Activated CD4-positive, alpha-beta T cell treated with anti-CD3 and anti-CD28 coated beads, Interleukin-2, amount 50 U/mL, for 48 hours (primary cell): ENCODE measurements at places on chromosomes 5 and 9.

- no peak for DNase-seq
These were observed 81.0 kb upstream of the SAP30L start for GRCh38 chr5:154364771-154365170.

- DNase-seq, result no peak
These were observed 37.3 kb upstream of the TJP2 start for GRCh38 chr9:69136779-69137178.

DNA sequence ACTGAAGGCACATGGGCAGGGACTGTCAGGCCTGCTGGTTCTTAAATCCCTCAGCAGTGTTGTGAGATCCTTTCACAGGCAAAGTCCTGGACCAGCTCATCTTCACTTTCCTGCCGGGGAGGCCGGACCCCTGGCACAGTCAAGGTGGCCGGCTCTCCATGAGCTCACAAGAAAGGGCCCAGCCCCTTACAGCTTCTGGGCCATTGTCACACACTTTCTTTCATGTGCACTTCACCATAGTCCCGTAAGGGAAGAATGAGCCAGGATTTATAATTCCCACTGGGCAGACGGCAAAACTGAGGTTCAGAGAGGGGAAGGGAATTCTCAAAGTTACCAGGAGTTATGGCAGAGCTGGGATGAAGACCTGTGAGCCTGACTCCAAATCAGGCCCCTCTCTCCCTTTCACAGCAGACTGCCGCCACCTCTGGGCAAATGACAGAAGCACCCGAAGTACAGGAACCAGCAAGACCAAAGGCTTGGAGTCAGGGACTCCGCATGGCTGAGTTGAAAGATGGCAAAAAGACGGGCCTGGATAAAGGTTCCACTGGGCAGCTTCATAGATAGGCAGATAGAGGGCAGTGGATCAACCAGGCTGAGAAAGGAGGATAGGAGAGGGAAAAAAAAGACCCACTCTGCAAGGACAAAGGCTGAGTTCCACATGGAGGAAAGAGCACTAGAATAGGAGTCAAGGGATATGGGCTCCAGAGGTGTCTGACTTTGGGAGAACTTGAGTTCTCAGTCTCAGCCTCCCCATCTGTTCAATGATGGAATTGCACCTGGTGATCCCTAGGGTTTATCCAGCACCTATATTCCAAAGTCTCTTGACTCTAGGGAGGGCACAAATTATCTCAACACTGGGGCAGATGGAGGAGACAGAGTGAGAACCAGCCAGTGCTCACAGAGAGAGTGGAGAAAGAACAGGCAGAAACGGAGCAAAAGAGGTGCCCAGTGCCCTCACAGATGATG, 128.7 kb downstream of the PAX5 start:
- DNase-seq, result no peak

- DNase-seq, result no peak
These were observed 174.5 kb upstream of the KLF9 start for GRCh38 chr9:70588999-70589398.

DNA sequence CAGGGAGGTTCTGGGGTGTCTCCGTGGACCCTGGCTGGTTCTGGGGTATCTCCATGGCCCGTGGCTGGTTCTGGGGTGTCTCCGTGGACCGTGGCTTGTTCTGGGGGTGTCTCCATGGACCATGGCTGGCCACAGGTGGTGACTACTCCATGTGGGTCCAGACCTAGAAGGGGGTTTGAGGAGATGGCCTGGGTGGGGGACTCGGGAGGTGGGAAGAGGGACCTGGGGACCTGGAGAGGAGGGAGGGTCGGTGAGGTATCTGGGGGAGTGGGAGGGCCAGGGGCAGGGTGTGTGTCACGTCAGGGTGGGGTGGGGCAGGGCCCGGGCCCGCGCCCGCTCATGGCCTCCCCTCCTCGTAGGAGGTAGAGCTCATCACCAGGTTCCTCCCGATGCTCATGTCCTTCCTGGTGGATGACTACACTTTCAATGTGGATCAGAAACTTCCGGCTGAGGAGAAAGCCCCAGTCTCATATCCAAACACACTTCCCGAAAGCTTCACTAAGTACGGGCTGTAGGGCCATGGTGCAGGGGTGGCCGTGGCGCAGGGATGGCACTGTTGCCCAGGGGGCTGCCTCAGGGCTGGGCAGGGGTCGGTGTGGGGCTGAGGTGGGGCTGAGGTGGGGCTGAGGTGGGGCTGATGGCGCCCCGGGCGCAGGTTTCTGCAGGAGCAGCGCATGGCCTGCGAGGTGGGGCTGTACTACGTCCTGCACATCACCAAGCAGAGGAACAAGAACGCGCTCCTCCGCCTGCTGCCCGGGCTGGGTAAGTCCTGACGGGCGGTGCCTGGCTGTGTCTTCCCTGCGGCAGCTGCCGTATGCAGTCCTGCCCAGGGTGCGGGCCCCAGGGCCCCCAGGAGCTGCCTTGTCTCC, 10.7 kb upstream of the TOR4A start:
- DNase-seq, result no peak

- no peak for DNase-seq
These were observed 169.9 kb downstream of the TTC39B start for GRCh38 chr9:15137089-15137488.

DNA sequence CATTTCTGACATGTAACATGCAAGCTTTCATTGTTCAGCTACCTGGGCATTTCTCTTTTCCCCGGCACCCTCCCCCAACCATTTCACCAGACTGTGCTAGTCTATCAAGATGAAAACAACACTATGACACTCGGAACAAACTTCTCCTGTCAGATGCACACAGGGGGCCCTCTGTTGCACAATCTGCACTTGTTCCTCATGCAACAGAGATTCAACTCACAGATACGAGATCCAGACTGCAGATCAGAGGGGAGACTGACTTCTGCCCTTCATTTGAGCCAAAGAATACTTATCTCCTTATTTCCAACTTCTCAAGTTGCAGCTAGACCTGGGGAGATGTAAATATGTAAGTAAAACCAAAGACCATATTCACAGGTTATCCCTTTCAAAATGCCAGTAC, 15.7 kb upstream of the FST start:
- DNase-seq, result no peak

- DNase-seq, result no peak
These were observed 57.2 kb upstream of the LRRTM2 start for GRCh38 chr5:138932171-138932810.

DNA sequence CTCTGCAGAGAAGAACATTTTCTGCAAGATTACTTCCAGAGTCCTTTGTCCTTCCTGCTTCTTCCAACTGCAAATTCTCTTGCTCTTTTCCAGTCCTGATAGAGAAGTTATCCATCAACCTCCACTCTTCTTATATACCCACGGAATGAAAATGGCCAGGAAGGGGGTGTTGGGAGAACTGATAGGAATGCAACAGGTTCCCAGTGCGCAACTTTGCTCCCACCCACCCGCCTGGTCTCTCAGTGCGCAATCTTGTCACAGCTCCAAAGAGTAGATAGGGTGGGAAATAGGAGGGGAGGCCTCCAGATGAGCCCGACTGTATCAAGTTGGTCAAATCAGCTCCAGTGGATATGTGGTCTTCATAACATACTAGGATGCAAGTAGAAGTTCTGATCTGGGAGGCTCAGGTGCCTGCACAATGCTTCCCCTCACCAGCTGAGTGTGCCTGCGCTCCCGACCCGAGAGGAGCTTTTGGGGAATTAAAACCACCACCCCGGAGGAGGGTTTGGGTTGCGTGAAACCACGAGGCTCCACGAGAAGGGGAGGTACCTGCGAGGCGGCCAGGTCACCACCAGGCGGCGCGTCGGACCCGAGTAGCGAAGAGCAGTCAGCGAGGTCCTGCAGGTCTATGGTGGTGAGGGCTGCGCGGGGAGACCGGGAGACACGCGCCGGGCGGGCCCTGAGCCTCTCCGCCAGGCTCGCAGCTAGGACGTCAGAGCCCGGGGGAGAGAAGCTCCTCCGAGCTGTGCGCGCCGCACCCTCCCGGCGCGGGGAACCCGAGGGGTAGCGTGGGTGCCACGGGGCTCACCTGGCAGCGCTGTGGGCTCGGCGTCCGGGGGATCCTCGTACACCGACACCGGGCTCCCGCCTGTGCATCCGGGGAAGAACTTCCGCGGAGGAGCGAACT, 835 bp downstream of the MCIDAS start:
- DNase-seq, result peak; percentile 84

DNA sequence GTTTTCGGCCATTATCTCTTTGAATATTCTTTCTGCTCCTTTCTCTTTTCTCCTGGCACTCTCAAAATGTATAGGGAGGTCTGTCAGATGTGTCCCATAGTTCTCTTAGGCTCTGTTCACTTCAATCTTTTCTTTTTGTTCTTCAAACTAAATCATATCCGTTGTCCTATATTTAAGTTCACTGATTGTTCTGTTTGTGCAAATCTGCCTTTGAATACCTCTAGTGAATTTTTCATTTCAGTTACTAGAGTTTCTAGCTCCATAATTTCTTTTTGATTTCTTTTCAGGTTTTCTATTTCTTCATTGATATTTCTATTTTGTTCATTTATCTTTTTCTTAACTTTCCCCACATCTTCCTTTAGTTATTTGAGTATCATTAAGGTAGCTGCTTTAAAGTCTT, 65.4 kb downstream of the CERT1 start:
- DNase-seq, result no peak

DNA sequence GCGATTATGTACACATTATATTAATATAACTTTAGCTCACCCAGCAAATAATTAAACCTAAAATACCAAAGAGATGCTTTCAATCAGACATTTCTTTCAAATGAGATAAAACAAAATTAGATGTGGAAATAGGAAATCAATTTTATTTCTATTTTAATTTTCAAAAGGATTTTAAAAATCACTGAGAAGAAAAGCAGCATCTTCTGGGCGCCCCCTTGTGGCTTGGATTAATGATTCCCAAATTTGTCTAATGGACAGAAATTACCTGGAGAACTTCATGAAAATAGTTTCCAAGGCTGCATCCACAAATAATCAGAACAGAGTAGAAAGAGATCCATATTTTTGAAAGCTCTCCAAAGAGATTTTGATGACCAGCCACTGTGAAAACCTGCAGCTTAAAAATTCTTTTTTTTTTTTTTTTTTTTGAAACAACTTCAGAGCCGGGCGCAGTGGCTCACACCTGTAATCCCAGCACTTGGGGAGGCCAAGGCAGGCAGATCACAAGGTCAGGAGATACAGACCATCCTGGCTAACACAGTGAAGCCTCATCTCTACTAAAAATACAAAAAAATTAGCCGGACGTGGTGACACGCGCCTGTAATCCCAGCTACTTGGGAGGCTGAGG, 50.9 kb upstream of the CEMIP2 start:
- peak; percentile 56 for DNase-seq

DNA sequence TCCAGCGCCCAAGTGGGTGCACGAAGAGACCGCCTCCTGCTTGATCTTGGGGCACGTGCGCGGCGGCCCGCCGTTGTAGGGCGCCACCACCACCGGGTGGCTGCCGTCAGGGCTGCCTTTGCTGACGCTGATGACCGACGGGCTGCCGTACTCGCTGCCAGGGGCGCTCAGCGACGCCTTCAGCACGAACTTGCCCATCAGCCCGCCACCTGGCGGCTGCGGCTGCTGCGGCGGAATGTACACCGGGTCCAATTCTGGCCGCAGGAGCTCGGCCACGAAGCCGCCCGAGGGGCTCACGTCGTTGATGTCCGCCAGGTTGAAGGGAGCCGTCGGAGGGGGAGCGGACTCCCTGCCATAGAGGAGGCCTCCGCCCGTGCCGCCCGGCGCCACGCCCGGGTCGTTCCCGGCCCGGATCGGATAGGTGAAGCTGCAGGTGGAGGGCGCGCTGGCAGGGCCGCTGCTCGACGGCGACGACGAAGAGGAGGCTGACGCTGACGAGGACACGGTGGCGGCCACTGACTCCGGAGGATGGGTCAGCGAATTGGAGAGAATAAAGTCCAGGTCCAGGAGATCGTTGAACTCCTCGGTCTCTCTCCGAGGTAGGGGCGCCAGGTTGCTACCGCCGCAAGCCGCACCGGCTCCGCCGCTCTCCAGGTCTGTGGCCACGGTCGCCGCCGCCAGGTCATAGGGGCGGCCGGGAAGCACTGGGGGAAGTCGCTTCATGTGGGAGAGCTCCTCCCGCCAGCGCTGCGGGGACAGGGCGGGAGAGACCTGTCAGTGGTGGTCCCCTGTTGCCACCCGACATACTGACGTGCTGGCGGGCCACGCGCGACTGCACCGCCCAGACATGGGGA, 1.8 kb downstream of the KLF4 start:
- DNase-seq, result peak; percentile 29

DNA sequence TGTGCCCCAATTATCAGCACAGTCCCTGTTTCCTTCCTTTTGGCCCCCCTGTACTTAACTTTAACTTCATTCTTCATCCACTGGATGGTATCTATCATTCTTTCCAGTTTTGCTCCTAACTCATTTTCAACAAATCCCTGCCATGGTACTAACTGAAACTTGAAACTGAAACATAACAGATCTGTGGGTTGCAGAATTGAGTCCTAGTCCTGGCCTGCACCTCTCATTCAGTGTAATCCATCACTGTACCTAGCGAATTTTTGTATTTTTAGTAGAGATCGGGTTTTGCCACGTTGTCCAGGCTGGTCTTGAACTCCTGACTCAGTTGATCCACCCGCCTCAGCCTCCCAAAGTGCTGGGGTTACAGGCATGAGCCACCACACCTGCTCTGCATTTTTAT, 15.3 kb upstream of the PIK3R1 start:
- DNase-seq, result no peak

- DNase-seq, result peak; percentile 14
These were observed 60.9 kb upstream of the IL17B start for GRCh38 chr5:149439899-149440542.

DNA sequence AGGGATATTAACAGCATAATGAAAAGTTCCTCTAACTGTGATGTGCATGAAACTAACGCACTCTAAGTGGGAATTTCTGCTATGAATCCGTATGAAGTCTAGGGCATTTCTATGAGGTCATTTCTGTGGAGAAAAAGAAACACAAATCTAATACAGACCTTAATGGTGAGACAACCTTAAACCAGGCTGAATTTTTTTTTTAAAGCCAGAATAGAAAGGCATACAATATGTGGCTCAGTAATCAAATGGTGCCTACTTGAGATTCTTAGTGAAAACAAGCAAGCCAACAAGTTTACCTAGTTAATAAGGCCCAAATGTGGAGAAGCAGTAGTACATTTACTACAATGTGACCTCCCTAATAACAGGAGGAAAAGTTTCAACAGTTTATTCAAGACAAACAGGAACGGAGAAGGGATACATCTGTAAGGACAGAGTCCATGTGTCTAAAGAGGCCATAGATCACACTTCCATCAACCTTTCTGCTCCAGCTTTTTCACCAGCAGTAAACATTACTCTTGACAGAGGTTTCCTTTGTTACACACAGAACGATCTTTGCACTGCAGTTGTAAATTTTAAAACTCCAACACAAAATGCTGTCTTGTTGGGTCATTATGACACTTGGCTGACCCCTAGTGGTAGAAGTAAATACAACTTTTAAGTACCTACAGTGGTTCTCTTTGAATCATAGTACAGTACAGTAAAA, 26.2 kb downstream of the CARNMT1 start:
- no peak for DNase-seq

DNA sequence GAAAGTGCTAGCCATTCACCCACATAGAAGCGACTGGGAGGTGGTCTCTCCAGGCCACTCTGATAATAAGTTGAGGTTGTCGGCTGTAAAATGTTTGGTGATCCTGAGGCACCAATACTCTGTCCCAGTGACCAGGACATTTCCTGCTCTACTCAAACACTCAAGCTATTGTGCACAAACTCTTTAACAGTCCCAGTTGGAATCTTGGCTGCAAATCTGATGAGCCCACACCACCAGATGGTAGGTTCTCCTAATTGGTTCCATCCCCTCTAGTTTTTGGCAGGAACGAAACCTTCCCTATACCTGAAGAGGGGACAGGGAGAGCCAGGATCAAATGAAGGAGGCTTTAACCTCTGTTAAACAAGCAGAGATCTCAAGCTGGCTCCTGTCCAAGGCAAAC, 14.3 kb downstream of the GRIA1 start:
- DNase-seq, result no peak
